Suprapubic skin (tissue), 4 donors: ENCODE measurements at places on chromosomes 5 and 9.

GRCh38 chr5:99032234-99033013 is 103.6 kb upstream of the CHD1 start:
- no peak for DNase-seq

DNA sequence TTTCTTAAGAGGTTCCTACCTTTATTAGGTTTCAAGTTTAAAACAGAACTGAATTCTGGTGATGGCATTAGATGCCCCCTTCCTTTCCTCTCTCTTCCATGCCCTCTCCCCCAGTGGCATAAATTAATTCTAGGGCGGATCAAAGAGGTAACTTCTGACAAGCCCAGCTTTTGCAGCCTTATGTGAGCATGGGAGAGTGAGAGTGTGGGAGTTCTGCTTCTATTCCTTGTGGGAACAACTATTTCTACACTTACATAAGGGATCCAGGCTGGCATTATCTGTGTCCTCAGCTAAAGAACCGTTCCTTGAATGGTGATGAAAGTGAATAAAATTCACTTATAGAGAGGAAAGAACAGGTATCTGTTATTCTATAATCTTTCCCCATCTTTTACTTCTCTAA is 437.6 kb downstream of the KIF4B start:
- no peak for DNase-seq

DNA sequence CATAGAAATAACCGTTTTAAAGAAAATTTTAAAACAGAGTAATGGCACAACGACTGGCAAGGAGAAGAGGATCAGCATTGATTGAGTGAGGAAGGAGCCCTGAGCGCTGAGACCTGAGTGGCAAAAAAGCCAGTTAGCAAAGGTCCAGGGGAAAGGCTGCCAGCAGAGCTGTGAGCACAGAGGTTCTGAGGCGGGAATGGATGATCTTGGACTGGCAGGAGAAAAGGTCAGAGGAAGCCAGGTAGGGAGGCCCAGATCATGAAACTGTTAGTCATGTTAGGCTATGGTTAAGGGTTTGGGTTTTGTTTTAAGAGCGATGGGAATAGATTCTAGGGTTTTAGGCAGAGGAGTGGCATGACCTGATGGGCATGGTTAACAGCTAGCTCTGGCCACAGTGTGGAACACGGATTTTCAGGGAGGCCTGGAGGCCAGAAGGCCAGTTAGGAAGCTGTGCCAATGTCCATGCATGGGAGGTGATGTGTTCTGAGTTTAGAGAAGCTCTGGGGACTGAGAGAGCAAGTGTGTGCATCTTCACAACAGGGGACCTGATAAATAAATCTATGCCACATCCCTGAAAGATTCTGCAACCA is 57.7 kb upstream of the GALNT10 start:
- no peak for DNase-seq

GRCh38 chr9:32957358-32957757 is 44.1 kb downstream of the APTX start:
- no peak for DNase-seq

- DNase-seq, result no peak
Measured at GRCh38 chr9:90921104-90921503, 119.5 kb downstream of the SYK start.

DNA sequence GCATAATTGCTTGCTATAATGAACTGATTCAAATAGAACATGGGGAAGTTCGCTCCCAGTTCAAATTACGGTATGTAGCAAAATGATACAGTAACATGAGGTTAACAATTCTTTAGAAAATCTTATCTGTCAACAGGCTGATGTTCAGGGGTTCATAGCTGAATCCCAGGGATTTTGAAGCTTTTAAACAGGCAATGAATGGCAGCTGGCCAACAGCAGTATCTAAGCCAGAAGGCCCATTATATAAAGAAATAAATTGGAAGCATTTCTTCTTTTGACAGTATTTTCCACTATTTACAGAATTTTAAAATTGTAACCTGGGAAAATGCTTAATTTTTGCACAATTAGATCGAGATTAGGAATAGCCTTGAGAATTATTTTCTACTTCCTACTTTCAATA is 126.8 kb downstream of the PDE8B start:
- no peak for DNase-seq

GRCh38 chr5:152511531-152512132 is 106.6 kb upstream of the NMUR2 start:
- DNase-seq, result no peak

DNA sequence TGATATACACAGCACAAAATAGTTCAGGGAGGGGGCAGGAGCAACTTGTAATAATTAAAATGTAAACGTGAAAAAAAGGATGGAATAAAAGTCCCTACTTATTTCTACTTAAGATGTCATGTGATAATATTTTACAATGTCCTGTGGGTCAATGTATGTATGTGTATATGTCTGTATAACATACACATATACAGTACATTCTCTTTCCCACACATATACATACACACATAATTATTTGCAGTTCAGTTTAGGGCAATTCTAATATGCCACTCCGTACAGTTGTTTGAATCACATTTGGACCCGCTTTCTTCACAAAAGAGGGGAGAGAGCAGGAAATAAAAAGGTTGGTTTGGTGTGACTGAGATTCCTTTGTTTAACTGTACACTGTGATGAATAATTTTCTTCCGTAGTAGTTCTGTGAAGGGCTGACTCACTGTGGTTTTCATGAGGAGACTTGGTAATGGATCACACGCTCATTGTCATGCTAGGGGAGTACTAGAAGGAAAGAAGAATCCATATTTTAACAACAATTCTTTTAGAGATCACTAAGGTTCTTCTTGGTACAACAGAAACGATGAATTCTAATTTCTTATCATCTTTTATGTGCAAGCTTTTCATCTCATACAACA is 26.2 kb upstream of the ACOT12 start:
- DNase-seq, result no peak

DNA sequence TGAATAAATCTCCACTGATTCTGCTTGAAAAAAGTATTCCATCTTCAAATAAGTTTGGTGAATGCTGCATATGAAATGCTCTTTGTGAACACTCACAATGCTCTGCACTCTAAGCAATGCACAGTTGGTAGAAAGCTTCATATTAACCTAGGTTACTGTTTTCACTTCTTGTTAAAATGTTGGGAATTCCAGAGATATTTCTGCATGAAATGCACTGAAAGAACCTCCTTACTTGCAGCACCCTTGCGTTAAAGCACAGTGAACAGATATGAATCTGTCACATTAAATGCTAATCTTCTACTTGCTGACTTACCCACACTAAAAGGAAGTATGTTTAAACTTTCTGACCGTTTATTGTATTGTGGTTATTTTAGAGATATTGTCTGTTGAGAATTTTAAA is 584.1 kb upstream of the NUDT12 start:
- DNase-seq, result no peak

- no peak for DNase-seq
Measured at GRCh38 chr9:104900871-104901270, 27.1 kb downstream of the ABCA1 start.

- DNase-seq, result no peak
Measured at GRCh38 chr9:72476617-72477437, 44.6 kb upstream of the TMC1 start.

GRCh38 chr5:142065273-142065672 is 43.3 kb upstream of the NDFIP1 start:
- no peak for DNase-seq

- DNase-seq, result no peak
Measured at GRCh38 chr9:131674425-131675421, 65.2 kb downstream of the RAPGEF1 start.

DNA sequence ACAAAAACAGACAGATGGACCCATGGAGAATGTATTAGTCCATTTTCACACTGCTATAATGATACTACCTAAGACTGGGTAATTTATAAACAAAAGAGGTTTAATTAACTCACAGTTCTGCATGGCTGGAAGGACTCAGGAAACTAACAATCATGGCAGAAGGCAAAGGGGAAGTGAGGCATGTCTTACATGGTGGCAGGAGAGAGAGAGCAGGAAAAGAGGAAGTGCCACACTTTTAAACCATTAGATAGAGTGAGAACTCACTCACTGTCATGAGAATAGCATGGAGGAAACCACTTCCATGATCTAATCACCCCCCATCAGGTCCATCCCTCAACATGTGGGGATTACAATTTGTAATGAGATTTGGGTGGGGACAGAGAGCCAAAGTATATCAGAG is 808.9 kb downstream of the CDH12 start:
- no peak for DNase-seq

DNA sequence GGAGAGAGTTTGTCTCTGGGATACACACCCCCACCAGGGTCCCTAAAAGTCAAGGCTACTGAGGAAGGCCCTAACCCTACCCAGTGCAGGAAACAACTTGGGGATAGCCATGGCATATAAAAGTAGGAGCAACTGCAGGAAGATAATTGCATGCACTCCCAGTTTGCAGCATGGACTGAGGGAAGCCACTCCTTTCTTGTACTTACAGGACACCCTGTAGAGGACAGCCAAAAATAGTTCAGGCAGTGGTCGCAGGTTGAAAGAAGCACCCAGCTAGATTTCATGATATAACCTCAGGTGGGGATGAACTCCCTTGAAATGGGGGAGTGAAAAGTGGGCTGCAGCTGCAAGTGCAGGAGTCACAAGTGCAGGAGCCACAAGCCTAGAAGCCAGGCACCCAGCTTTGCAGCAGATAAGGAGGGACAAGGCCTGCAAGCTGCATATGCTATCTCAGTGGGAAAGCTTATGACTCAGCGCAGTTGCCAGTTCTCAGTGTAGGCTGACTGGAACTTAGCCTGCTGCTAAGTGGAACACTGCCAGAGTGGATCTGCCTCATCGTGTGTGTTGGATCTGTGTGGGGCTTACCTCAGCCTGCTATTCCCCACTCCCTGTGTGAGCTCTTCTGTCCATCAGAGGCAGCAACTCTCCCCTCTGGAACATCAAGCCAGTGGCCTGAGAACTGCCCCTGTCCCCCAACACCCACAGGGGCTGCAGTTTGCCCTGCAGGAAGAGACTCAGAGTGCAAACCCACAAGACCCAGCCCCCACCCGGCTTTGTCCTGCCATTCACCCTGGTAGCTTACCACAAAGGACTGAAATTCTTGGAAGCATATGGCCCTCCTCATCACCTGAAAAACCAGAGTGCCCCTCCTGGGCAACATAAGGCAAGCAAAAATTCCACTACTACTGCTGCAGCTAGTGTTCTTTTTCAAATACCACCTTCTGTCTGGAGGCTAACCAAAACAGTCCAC is 42.7 kb downstream of the CYLC2 start:
- no peak for DNase-seq

GRCh38 chr9:21854594-21854993 is 52.2 kb downstream of the MTAP start:
- DNase-seq, result no peak

DNA sequence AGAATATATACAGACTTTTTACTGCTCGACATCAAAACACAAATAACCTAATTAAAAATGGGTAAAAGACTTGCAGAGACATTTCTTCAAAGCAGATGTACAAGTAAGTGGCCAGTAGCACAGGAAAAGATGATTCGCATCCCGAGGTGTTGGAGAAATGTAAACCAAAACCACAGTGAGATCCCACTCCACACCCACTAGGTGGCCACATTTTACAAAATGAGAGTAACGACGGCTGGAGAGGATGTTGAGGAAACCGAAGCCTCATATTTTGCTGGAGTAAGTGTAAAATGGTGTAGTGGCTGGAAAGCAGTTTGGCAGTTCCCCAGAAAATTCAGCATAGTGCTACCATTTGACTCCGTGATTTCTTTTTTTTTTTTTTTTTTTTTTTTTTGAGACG is 21.3 kb upstream of the GBGT1 start:
- peak; percentile 59 for DNase-seq

GRCh38 chr9:86119457-86119856 is 20.1 kb upstream of the GOLM1 start:
- no peak for DNase-seq

DNA sequence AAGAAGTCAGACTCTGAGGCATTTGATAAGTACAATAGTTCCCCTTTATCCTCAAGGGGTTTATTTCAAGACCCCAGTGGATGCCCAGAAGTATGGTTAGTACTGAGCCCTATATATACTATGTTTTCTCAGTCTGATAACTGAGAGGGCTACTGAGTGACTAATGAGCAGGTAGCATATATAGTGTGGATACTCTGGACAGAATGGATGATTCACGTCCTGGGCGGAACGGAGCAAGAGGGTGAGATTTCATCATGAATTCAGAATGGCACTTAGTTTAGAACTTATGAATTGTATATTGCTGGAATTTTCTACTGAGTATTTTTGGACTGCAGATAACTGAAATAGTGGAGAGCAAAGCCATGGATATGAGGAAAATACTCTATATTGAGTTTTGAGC is 457.6 kb downstream of the PLK2 start:
- DNase-seq, result no peak

DNA sequence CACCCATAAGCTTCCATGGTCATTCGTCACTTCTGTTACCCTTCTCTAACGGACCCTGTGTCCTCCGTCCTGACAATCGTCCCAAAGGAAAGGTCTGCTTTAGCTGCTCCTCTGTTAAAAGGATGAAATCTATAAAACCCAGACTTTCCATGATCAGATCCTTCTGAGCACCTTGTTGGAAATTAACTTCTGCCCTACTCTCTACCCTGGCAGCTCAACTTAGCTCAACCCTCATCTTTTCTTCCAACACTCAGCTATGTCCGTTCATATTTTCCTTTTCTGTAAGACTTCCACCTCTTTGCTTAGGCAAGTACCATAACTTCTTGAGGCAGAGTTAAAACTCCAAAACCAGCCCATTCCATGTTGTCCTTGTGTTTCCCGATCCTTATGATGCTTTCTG is 205.4 kb downstream of the SPATA31A6 start:
- DNase-seq, result no peak

- DNase-seq, result no peak
Measured at GRCh38 chr5:73912821-73913271, 286.9 kb downstream of the ARHGEF28 start.

DNA sequence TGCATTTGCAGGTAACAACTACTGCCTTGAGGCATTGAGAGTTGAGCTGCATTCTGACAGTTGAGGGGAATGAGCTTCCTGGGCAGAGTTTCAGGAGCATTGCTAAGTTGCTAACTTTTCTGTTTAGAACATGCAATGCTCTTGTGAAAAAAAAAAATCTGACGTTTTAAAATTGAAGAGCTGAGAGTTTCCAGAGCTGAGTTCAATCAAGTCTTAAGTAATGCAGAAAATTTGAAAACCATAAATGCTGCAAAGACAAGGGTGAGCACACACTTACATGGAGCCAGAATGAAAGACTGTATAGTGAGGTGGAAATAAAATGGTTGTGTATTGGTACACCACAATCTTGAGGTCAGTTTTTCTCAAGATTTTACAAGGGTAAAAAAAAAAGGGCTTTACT is 166.0 kb downstream of the GABRB2 start:
- DNase-seq, result no peak

- peak; percentile 65 for DNase-seq
Measured at GRCh38 chr5:142145106-142145900, 36.7 kb downstream of the NDFIP1 start.

- DNase-seq, result no peak
Measured at GRCh38 chr9:37668116-37668601, 17.4 kb downstream of the FRMPD1 start.
